ENCODE measurements at places on chromosomes 7 and 10. TPM values are rescaled to one million over a fixed set of nuclear protein-coding genes. Genes with fewer than 3 reads are reported as not detected.

The DKK1 gene
- 11.9 TPM for total RNA-seq

The SLF2 gene
- total RNA-seq = 11.6 TPM

The PLPP4 gene
- total RNA-seq = 1.3 TPM

The PYROXD2 gene
- total RNA-seq = 17.1 TPM

The SCART1 gene
- 1.4 TPM for total RNA-seq

The LBX1 gene
- not detected for total RNA-seq

The OR2A5 gene
- total RNA-seq = not detected

The SPOCK2 gene
- total RNA-seq = 14.2 TPM

The MMRN2 gene
- total RNA-seq = 3.9 TPM

The IL15RA gene
- 1.3 TPM for total RNA-seq

The RET gene
- 1.2 TPM for total RNA-seq

The SAP25 gene
- not detected for total RNA-seq

The ACTL6B gene
- not detected for total RNA-seq

The TUBAL3 gene
- 0.72 TPM for total RNA-seq

The MLXIPL gene
- not detected for total RNA-seq

The RASA4 gene
- 4.3 TPM for total RNA-seq

The IFIT1B gene
- total RNA-seq = not detected

The SPDYE2B gene
- not detected for total RNA-seq

The AGR3 gene
- not detected for total RNA-seq

The FKBP6 gene
- total RNA-seq = not detected

The HSPA12A gene
- 6.0 TPM for total RNA-seq

The UCMA gene
- not detected for total RNA-seq

The ZEB1 gene
- 2.1 TPM for total RNA-seq

The ACBD5 gene
- 14.5 TPM for total RNA-seq

The AOC1 gene
- 0.96 TPM for total RNA-seq

The WNT2 gene
- total RNA-seq = not detected

The OPN4 gene
- not detected for total RNA-seq

The AKR1C3 gene
- 246 TPM for total RNA-seq

The JCAD gene
- total RNA-seq = 0.48 TPM

The CYP2C19 gene
- total RNA-seq = not detected

The ATG9B gene
- not detected for total RNA-seq

Measured in tracheal epithelial cell (primary cell).